ENCODE measurements at places on chromosomes 5 and 9.

DNA sequence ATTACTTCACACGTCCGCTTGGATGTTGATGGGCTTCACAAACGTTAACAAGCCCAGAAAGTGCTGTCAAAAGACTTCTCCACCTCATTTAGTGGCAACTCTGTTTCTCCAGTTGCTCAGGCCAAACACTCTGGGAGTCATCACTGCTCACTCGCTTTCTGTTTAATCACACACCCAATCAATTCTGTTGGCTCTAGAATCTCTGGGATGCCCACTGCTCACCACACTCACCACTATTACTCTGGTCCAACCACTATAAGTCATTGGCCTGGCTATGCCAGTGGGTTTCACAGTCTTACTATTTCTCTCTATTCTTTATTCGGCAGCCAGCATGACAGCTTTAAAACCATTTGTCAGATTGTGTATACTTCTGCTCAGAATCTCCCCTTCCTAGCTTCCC lies 163.5 kb downstream of the KDM4C start:
- DNase-seq: no peak

DNA sequence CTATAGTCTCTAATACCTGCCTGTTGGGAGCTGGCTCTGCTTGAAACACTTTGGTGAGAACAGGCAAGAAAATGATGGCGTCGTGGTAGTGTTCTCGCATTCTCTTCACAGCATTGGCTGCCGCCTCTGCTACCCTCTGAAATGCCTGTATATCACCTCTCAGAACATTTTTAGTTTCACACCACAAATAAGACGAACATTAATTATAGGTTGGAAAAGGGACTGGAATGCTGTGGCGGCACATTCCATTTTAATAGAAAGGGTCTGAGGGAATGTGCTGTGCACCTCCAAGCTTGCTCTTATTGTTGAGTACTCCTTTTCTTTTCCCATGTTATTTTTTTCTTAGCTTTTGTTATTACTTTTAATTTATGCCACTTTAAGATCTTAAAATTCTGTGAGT lies 134.6 kb upstream of the HMHB1 start:
- no peak for DNase-seq

DNA sequence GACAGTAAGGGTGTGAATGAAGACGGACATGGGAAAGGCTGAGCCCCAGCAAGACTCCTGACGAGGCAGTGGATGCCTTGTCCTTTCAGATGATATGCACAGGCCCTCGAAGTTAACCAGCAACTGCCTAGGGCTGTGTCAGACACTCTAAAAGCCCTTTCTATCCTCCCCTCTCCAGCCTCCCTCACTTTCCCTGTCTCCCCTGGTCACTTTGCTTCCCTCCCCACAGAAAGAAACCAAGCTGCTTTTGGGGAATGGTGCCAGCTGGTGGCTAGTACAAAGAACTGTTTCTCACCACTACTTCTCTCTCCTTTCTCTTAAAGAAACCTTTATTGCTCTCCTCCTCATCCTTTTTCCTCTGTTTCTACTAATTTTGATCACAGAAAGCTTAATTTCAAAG lies 21.4 kb downstream of the LHFPL2 start:
- DNase-seq: no peak

DNA sequence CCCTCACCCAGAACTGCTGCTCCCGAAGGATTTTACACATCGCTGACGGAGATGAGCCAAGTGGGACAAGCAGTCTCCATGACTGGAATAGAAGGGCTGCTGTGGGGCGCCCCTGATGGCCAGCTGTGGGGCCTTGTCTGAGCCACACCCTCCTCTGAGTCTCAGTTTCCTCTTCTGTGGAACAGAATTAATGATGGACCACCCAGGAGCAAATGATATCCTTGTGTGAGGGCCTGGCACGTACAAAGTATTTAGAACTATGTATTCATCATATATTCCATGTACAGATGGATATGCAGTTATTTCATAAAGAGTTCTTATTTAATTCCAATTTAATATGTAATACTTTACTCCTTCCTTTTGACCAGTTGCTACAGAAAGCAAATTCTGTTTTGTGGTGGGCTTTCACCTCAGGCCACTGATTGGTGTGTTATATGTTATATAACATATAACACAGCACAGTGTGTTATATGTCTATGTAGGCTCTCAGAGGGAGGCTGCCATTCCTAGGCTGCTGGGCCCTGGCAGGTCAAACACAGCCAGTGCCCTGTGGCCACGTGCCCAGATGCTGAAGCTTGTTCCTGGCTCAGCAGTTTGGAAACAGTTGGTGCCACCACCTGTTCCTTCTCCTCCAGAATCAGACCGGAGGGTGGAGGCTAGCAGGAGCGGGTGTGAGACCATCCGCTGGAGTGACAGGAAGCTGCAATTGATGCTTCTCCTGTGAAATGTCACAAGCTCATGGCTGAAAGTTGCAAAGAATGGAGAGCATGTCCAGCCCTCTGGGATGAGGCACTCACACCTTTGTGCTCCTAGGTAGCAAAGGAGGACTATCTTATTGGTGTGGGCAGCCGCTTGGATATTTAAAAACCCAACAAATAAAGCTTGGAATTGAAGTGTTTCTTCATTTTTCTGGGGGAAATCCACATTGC lies 4.4 kb upstream of the FGD3 start:
- DNase-seq: no peak

GRCh38 chr9:138064547-138064946 lies 187.0 kb downstream of the CACNA1B start:
- DNase-seq: no peak

- no peak for DNase-seq
These were observed 139.3 kb upstream of the IER5L start for GRCh38 chr9:129317179-129318011.

DNA sequence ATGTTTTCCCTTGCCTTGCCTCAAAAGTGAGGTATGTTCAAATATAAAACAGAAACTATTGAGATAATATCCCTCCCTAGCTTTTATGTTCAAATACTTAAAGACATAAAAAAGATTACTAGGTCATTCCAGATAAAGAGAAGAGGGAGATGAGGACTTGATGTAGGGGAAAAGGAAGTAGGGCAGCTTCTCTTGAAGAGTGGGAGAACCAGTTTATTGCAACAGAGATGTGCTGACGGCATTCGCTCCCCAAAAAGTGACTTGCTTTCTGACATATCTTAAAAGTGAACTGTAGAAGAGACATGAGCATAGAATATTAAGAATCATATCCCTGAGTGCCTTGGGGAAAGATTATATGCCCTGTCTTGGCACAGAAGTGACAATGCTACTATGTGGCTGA lies 330.2 kb upstream of the NREP start:
- DNase-seq: no peak

DNA sequence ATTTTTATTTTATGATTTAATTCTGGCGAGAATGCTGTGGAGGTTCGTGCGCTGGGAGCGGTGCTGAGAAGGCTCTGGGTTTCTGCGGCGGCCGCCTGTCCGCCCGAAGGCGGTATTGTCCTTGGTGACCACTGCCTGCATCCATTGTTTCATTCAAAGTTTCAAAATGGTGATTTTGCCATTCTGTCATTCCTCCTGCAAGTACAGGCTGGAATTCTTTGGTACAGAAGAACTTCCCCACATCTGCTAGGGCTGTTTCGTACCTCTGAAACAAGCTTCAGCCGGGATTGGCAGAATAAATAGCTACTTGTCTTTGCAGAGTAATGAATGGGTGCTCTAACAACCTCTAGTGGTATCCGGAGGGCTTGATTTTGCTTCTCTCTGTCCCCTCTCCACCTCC lies 112.6 kb upstream of the CACNA1B start:
- no peak for DNase-seq

Data from activated T-cell treated with anti-CD3 and anti-CD28 coated beads for 4 hours (primary cell).